ENCODE measurements at places on chromosomes 4 and X.

GRCh38 chr4:41069838-41070237 is 144.5 kb downstream of the APBB2 start:
- DNase-seq, result no peak

- DNase-seq, result no peak
Measured at GRCh38 chr4:185227131-185227551, 17.7 kb downstream of the SNX25 start.

- no peak for DNase-seq
Measured at GRCh38 chr4:147596377-147596776, 20.8 kb upstream of the TMEM184C start.

DNA sequence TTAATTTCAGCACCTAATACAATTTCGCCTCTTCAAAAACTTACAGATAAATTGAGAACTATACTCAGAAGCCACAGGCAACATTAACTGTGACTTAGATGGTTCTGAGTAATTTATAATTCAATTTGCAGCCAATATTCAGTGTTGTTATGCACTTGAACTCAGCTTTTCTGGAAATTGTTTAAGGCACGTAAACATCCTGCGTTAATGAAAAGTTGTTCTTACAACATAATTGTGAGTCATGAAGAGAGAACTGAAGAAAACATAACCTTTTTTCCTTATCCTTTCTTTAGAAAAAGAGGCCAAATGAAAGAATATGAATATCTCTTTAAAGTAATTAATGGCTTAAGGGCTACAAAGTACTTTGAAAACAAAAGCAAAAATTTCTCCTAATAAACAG is 16.6 kb upstream of the H2AZ1 start:
- DNase-seq, result no peak

- DNase-seq, result no peak
Measured at GRCh38 chrX:6813836-6814370, 279.0 kb upstream of the VCX3A start.

DNA sequence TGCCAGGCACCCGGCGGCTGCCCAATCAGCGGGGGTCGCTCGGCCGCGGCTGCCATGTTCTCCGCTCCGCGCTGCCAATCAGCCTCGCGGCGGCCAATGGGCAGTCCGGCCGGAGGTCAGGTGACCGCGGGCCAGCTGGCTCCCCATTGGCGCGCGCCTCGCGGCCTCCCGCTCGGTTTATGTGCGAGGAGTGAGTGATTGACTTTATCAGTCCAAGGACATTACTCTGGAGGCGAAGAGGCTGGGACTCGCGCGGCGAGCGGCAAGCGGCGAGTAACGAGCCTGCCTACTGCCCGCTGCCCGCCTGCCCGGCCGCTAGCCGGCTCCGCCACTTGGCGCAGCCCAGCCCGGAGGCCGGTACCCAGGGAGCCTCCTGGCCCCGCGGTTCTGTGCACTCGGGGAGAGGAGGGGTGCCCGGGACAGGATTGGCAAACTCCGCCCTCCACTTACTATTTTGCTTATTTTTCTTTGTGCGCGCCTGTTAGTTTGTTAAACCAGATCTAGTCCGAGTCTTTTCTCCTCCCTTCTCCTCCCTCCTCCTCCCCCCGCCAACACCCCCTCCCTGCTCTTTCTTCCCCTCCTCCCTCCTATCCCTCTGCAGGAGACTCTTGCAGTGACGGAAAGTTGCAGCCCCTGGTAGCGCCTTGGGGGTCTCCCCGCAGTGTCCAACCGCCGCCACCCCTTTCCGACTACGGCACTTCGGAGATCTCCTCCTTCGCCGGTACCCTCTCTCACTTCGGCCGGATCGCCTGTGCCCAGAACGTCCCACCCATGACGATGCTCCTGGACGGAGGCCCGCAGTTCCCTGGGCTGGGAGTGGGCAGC is at the start of gene ZIC3:
Gene ZIC3, plus strand, starts transcription at position 207 of the 825 bp plus-strand sequence. Its CDS starts 565 bp downstream, at position 772.
- no peak for DNase-seq

GRCh38 chr4:127856813-127857447 is 23.8 kb upstream of the PLK4 start:
- no peak for DNase-seq

DNA sequence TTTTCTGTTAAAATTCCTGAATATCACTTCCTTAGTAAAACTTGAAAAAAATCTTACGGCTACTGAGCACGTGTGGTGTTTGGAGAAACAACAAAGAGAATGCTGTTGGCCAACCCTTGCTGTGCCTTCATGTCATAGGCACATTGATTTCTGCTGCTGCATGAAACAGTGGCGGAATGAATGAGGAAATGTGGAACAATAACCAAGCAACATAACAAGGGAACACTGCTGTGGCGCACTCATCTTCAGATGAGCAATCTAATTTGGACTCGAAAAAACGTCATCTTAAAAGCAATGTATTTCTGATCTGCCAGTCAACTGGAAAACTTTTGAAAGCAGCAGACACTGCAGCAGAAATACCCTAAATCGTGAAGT is 51.4 kb downstream of the PROM1 start:
- no peak for DNase-seq

- no peak for DNase-seq
Measured at GRCh38 chr4:157992038-157992705, 180.7 kb downstream of the GASK1B start.

GRCh38 chr4:56799161-56799759 is 22.2 kb downstream of the SPINK2 start:
- DNase-seq, result no peak

DNA sequence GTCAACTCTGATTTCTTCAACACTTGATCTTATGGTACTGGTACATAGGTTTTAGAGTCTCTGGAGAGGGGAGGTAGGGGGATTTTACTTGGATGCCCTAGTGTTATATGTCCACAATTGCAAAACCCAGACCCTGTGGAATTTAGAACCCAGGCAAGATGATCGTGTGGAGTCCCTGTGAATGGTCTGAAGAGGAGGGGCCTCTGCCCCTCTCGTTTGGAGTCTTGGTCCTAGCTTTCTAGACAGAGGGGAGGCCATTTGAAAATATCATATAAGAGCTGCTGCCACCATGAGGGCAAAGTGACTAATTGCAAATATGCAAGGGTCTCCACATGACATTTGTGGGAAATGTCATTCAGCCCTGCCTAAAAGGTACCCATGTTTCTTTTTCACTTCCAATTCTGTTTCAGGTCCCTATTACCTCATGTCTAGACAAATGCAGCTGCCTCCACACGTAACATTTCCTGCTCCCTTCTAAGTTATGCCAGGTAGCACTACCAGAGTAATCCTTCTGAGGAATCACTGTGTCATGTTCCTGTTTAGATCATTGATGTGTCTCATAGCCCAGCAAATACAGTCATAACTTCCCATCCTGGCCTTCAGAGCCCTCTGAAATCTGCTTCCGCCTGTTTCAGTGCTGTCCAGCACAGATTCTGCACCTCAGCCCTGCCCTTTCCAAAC is 126.8 kb downstream of the KLHL8 start:
- DNase-seq, result no peak

DNA sequence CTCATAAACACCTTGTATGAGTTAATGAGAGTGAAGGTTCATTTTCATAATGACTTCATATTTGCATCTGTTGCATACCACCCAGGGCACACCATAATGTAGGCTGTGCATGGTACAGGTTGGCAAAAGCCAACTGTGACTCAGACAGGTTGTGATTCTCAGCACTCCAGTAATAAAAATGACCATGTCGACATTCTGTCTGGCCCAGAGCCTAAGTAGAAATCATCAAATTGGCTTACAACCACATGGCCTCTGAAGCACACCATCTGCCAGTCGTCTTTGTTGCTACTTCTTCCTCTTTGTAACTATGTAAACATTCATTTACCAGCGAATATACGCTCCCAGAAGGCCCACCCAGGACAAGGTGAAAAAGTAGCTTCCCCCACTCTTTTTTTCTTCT is 459.5 kb downstream of the GASK1B start:
- no peak for DNase-seq

DNA sequence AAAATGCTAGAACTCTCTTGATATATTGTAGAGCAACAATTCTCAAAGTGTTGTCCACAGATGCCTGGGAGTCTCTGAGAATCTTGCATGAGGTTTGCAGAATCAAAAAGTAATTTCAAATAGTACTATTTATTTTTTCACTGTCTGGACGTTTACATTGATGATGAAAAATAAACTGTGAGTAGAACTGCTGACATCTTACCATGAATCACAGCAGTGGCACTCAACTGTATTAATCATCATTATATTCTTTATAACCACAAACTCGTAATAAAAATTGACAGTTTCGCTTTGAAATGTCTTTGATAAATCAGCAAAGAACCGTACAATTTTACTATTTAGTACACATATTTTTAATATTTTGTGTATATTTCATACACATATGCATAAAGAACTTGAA is 94.5 kb downstream of the NAF1 start:
- DNase-seq, result no peak

DNA sequence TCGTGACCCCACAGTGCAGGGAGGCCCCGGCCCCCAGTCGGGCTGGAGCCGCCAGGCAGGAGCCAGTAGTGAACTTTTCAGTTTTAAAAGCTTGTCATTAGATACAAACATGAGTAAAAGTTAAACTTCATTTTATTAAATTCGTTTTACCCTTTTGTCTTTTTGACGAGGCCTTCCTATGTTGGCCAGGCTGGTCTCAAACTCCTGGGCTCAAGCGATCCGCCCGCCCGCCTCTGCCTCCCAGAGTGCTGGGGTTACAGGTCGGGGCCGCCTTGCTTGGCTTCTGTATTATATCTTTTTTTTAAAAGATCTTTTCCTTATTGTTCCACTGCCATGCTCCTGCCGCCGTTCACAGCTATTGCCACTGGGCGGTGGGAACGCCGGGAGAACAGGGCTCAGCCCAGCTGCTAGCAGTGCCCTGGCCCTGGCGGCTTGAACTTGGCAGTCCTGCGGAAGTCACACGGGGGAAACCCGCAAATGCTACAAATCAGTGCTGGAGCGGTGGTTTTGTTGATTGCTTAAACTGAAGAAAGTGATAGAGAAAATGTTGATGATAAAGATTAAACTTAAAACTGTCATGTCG is 968 bp upstream of the NELFA start:
- DNase-seq, result no peak

DNA sequence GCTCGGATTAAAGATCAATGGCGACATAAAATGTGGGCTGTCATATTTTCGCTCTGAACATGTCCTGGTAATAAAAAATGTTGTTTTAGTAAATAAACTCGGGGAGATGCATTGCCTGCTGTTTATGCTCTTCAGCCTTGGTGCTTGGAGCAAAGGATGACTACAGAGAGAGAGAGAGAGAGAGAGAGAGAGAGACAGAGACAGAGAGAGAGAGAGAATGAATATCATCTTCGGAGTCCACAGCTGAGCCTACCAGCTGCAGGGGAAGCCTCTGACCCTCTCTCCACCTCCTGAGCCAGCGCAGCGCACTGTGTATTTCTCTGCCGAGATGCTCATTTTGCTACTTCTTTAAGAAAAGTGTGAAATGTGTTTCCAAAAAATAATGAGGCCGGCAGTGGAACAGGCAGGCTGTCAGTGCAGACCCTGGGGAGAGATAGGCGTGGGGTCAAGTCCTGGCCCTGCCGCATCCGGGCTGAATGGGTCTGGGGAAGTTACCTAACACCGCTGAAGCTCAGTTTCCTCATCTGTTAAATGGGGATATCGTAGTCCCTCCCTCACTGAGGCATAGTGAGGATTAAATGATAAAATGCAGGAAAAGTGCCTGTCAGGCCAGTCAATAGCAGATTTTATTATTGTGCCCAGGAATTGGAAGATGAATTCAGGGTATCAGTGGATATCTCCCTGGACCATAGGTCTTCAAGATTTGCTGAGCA is 58.5 kb upstream of the LGI2 start:
- no peak for DNase-seq

- DNase-seq, result no peak
Measured at GRCh38 chr4:26367811-26368210, 47.0 kb downstream of the RBPJ start.

DNA sequence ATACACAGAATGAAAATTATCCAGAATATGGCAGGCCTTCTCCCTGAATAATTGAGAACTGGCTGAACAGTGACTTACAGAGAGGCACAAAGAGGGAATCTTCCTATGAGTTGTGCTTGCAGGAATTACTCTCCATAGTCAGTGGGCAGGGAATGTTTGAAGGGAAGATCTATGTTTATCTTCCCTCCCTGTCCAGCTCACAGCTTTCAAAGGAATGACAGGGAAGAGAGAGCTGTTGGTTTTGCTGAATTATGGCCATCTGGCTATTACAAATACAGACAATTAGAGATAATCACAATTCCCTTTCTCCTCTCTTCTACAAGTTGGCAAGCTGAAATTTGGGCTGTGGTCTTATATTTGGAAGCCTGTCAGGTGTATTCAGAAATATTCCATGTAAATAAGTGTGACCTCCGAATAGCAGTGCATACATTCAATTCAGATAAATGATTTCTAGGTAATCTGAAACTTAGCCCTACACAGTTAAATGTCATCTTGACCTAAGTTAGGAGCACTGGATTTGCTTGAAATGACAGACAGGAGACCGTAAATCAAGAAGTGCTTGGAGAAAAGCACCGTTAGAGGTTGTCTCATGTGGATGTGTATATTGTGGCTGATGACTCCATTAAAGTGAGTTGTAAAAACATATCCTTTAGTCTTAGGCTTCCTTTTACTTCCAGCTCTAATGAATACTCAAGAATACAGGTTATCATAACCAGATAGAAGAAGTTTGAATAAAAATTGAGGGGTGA is 136.8 kb downstream of the C4orf33 start:
- no peak for DNase-seq

GRCh38 chrX:151402719-151403390 is 5.8 kb downstream of the VMA21 start:
- no peak for DNase-seq

- no peak for DNase-seq
Measured at GRCh38 chr4:34950926-34951325, 1293.4 kb downstream of the ARAP2 start.

- no peak for DNase-seq
Measured at GRCh38 chr4:6092131-6092530, 73.9 kb upstream of the C4orf50 start.

GRCh38 chrX:74911494-74911893 is 13.8 kb downstream of the NEXMIF start:
- DNase-seq, result no peak

DNA sequence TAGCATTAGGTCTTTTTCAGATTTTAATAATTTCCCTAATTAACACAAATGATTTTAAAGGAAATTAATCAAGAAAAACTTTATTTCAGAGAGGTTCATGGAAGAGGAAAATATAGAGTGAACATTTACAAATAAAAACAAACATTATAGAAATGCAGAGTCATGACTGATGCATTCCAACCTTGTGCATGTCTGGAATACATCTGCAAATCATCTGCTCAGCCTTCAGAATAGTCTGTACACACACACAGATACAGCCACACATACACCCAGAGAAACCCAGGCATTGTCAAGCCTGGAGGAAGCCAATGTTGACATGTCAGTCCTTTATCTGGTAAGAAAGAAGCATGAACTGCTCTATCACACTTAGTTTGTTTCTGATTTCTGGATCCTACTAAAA is 61.3 kb upstream of the NFKB1 start:
- DNase-seq, result no peak

DNA sequence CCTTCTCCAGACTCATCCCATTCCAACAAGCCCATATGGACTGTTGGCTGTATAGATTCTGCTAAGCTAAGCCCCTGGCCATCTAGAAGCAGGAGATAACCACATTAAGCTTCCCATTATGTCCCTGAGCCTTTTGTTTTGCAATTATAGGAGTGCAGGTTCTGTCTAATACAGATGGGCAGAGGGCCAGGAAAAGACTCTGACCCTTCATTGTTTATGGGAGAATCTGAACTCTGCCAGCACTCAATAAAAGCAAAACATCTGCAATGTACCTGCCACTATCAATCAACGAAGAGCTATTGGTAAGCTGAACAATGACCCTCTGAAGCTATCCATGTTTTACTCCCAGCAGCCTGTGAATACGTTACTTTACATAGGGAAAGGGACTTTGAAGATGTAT is 207.3 kb upstream of the CLNK start:
- no peak for DNase-seq

GRCh38 chr4:113141901-113142346 is 92.5 kb downstream of the ANK2 start:
- no peak for DNase-seq

Measured in stimulated activated CD8-positive, alpha-beta memory T cell treated with anti-CD3 and anti-CD28 coated beads, Interleukin-15, amount 100 ng/mL, for 24 hours (primary cell).